ENCODE measurements at places on chromosomes 3 and 15.

- no peak for DNase-seq
These were observed 15.5 kb downstream of the MAGI1 start for GRCh38 chr3:66023229-66023628.

DNA sequence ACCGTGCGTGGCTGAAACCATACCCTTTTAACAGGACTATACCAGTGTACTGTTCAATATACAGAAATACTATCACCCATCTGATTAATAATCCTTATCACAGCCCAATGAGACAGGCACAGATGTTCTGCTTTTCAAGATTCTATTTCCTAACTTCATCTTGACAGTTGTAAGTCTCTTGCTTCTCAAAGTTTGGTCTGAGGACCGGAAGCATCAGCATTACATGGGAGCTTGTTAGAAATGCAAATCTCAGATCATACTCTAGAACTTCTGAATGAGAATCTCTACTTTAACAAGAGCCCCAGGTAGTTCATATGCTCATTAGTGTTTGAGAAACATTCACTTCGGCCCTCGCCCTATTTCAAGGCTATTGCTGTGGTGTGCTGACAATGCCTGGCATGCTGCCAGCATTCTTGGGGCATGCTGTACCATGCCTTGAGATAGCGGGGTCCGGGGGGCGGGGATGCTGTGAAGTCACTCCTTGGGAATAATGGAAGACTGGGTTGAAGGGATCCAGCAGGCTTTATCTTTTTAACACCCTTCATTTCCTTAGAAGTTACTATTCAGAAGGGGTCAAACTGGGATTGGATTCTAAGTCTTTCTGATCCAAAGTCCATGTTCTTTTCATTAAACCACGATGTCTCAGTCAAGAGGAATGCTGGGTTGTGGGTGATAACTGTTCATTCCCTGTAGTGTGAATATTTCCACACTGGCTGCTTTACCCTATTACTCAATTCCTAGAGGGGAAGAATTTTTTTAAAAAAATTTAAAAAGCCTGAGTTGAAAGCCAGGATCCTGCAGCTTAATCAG is 194.7 kb downstream of the LPP start:
- DNase-seq, result peak; percentile 87

DNA sequence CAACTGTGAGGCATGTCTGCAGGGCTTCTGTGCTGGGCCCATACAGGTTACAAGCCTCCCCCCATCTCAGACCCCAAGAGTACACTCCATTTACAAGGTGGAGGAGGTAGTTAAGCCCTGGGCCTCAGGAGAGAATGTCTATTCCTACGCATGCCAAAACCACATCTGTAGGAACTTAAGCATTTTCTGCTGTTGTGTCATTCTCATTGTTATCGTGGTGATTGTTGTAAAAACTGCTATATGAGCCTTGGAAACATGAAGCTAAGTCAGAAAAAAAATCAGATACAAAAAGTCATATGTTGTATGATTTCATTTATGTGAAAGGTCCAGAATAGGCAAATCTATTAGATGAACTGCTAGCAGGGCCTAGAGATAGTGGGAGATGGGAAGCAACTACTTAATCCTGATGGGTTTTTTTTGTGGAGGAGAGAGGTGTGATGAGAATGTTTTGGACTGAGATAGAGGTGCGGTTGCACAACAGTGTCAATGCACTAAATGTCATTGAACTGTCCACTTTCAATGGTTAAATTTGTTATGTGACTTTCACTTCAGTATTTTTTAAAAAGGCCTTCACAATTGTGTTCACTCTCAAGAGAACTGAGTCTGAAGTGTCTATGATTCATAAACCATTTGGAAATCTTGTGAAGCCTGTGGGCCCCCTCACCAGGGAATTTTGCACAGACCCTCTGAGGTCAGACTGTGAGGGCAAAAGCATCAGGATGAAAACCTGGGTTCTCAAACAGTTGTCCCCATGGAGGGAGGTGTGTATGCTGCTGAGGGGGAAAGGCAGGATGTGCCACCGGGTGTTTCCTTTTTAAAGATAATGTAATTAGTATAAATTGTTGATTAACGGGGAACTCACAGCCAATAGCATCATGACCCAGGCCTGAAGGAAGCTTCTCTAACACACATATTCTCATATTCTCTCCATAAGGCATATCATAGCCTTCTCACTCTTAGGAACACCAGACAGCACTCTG is 3.2 kb downstream of the RTP3 start:
- no peak for DNase-seq

DNA sequence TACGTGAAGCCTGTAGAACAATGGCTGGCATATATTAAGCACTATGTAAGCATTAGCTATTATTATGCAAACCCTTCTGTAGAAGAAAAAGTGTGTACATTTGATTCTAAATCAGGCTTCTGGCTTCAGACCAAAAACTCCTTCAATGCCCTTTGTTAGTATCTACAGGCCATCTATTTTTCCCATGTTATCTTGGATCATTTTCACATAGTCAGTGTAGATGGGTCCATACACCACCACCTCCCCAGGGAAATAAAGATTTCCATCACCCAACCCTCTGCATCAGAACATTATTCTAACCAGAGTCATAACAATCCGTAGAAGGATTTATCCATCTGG is 8.0 kb upstream of the KLHL6 start:
- DNase-seq, result no peak

DNA sequence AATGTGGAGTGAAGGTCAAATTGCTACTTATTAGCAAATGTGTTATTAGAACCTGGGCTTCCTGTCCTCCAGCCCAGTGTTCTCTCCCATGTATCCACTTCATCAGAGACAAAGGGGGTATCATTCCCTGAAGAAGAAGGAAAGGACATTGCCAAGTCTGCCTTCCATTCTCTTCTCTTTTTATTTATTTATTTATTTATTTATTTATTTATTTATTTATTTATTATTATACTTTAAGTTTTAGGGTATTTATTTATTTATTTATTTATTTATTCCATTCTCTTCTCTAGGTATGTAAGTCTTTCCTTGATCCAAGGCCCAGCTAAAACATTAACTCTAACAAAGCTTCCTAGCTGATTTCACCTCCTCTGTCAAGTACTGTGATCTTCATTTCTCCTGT is 277.8 kb upstream of the DNAJC19 start:
- no peak for DNase-seq

- DNase-seq, result no peak
These were observed 34.4 kb downstream of the PRKCI start for GRCh38 chr3:170256597-170256996.

DNA sequence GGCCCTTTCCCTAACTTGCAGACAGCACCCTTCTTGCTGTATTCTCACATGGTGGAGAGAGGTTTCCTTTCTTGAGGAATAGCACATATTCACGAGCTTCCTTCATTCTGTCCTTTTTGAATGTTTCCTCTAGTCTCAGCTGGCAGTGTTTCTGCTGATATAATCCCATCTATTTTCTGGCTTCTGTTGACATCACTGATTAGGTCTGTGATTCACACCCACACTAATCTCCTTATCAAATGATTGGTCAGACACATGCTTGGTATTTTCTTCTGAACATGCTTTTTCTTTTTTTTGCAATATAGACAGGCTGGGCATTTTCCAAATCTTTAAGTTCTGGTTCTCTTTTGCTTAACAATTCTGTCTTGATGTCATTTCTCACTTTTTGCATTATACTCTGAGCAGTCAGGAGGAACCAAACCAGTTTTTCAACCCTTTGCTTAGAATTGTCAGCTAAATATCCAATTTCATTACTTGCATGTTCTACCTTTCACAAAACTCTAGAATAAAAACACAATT is 65.4 kb downstream of the OXSM start:
- no peak for DNase-seq

- no peak for DNase-seq
These were observed 211.6 kb downstream of the RAP2B start for GRCh38 chr3:153373606-153374005.

- no peak for DNase-seq
These were observed 61.1 kb downstream of the DIPK2A start for GRCh38 chr3:144032531-144033239.

DNA sequence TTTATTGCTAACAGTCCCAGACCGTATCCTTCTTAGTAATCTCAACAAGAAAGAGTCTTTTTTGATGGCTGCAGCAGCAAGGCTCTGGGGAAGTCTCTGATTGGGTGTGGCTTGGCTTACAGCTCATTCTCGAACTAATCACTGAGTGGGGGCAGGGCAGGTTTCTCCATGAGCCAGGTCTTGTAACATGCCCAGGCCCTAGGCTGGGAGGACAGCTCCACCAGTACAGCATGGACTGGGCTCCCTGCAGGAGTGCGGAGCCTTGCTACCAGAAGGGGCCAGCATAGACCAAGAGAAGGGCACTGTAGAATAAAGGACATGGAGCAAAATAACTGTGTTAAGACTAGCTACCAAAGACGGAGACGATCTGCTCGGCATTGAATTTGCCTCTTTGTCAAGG is 7.2 kb downstream of the CD276 start:
- DNase-seq, result no peak

DNA sequence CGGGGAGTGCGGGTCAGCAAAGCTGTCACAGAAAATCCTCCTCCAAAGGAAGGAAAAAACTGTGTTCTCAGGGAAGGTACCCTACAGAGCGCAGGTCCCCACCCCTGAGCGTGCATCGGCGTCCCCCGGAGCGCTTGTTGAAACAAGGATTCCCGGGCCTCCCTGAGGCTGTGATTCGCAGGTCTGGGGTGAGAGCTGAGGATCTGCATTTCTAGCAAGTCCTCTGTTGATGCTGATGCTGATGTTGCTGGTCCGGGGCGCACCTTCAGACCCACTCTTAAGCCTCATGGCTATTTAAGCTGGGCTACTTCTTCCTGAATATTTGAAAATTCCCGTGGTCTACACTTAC is 226.2 kb upstream of the IGF1R start:
- no peak for DNase-seq

GRCh38 chr3:63990204-63990603 is 33.1 kb downstream of the PSMD6 start:
- DNase-seq, result no peak

- no peak for DNase-seq
These were observed 31.8 kb downstream of the GPR171 start for GRCh38 chr3:151171145-151171757.

- no peak for DNase-seq
These were observed 756 bp upstream of the CAMK2N2 start for GRCh38 chr3:184261854-184262763.

DNA sequence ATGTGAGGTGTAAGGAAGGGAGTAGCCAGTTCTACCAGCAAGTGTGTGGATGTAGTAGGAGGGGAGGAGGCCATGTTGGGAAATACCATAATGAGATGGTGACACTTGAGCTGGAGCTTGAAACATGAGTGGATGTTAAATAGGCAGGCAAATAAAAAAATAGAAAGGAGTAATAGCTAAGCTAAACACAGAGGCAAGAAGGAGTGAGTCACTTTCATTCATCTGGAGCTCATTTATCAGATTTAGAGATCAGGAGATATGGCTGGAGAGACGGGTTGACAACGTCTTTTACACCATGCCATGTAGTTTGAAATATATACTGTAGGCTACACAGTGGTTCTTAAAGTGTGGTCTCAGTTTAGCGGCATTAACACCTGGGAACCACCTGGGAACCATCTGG is 390.5 kb downstream of the DIPK2A start:
- no peak for DNase-seq

DNA sequence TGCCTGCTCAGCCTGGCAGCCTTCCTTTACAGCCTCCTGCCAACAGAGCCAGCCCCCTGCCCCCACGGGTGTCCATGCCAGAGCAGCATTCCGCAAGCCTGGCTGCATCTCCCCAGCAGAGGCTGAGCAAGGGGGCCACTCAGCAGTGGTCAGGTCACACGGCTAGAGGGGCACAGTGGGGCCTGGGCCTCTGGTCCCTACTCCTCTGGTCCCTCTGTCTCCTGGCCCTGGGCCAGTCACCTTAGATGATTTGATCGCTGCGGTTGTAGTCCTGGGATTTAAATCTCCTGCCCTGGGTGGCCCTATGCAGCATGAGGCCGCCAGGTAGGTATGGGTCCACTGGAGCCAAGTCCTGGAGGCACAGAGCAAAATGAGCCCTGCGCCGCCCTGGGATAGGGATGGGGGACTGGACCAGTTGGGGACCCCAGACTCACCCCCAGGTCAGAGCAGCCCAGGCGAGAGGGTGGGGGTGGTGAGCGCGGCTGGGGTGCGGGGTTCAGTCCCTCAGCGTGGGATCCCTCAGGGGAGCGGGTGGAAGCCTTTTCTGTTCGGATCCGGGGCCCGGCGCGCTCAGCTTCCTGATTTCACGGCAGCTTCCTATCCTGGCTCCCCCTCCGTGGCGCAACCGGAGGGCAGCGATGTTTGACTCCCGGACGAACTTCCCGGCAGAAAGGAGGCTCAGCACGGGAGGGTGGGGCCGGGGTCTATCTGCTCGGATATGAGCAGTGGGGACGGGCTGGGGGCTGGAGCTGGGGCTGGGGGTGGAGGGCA is at the start of gene ZBTB47:
Gene ZBTB47 (plus strand): TSS at position 138 of the 771 bp plus-strand sequence. CDS start 4,659 bp downstream, outside the sequence.
- DNase-seq, result peak; percentile 89

DNA sequence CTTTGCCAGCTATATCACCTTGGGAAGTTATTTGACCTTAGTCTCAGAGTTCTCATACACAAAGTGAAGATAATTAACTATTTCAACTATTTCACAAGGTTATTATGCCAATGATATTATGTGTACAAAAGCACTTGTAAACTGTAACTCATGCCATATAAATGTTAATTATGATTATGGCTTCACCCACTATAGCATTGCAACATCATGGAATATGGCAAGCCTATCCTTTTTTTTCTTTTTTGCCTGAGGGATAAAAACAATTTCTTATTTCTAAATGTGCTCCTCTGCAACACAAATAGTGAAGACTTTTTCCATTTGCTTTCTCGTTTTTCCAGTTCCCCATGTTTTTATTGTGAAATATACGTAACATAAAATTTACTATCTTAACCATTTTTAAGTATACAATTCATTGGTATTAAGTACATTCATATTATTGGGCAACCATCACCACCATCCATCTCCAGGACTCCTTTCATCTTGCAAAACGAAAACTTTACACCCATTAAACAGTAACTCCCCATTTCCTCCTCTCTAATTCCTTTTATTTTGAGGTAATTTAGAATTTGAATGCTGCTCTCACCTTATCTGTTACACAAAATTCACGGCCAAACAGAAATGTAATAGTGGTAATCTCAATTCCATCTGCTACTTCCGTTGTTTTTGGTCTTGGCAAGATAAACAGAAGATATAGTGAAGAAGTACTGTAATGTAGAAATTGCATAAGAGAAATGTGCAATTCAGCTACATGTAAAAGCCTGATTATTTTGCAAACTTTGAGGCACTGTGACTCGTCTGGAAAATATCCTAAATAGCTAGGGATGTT is 46.3 kb downstream of the NANOGP8 start:
- DNase-seq, result no peak

All from ascending aorta (tissue), 2 donors.